GM23248 (cell line): ENCODE measurements at places on chromosomes 3 and 15. TPM values are rescaled to one million over a fixed set of nuclear protein-coding genes. Genes with fewer than 3 reads are reported as not detected.

GRCh38 chr3:134797741-134798451 is 2.8 kb downstream of the EPHB1 start:
- H3K27me3 ChIP-seq: peaks cover 10% of the 10 kb centered on the region; the same call in 1 of the 2 replicates
- DNase-seq: no peak
- H3K36me3 ChIP-seq: no peaks in the 10 kb centered on the region
- H3K4me1 ChIP-seq: no peaks in the 10 kb centered on the region
- H3K4me3 ChIP-seq: no peak overlapping the region
- H3K27ac ChIP-seq: no peak overlapping the region

- H3K36me3 ChIP-seq: no peaks in the 10 kb centered on the region
- no peak for DNase-seq
- H3K4me3 ChIP-seq: no peak overlapping the region
- peaks cover 22% of the 10 kb centered on the region; the same call in 1 of the 2 replicates for H3K27me3 ChIP-seq
These were observed 23.9 kb downstream of the PLA2G4D start for GRCh38 chr15:42070279-42070975.

DNA sequence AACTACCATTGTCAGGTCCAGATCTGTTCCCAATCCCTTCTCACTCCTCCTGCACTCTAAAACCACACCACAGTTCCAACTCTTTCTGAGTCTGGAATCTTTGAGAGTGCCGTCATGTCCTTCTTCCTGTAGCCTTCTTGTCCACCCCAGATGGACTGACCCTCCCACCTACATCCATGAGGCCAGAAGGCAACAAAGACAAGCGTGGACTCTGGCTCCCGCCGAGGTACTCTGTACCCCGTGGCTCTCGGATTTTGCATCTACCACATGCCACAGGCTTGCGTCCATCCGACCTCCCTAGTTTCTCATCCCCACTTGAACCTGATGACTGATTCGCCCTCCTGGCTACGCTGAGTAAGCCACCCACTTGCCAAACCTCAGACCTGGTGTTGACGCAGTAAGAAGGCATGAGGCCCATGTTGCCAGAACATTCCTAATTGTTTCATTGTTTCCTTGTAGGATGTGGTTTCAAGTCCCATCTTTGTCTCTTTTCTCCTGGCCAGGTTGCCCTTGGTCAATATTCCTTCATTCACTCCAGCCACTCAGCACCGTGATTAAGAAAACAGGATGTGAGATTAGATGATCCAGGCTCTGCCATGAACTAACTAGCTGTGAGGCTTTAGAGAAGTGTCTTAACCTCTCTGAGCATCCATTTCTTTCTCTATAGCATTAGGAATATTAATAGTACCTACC is 1.1 kb upstream of the ZBTB38 start:
- no peaks in the 10 kb centered on the region for H3K36me3 ChIP-seq
- no peaks in the 10 kb centered on the region for H3K27me3 ChIP-seq
- H3K27ac ChIP-seq: peak overlapping the region; percentile 100
- H3K4me1 ChIP-seq: peaks cover 47% of the 10 kb centered on the region

- no peak for DNase-seq
- no peaks in the 10 kb centered on the region for H3K4me1 ChIP-seq
- H3K4me3 ChIP-seq: no peak overlapping the region
- H3K36me3 ChIP-seq: no peaks in the 10 kb centered on the region
- H3K27ac ChIP-seq: no peak overlapping the region
These were observed 60.5 kb upstream of the KLF13 start for GRCh38 chr15:31265871-31266711.

- no peak overlapping the region for H3K4me3 ChIP-seq
- H3K4me1 ChIP-seq: no peaks in the 10 kb centered on the region; the same call in 1 of the 2 replicates
- no peaks in the 10 kb centered on the region for H3K36me3 ChIP-seq
- H3K27me3 ChIP-seq: no peaks in the 10 kb centered on the region
These were observed 27.6 kb downstream of the GNB5 start for GRCh38 chr15:52163321-52164190.

Gene NME9
- total RNA-seq: not detected in 2 replicates
